ENCODE measurements at places on chromosomes 2 and 18.

DNA sequence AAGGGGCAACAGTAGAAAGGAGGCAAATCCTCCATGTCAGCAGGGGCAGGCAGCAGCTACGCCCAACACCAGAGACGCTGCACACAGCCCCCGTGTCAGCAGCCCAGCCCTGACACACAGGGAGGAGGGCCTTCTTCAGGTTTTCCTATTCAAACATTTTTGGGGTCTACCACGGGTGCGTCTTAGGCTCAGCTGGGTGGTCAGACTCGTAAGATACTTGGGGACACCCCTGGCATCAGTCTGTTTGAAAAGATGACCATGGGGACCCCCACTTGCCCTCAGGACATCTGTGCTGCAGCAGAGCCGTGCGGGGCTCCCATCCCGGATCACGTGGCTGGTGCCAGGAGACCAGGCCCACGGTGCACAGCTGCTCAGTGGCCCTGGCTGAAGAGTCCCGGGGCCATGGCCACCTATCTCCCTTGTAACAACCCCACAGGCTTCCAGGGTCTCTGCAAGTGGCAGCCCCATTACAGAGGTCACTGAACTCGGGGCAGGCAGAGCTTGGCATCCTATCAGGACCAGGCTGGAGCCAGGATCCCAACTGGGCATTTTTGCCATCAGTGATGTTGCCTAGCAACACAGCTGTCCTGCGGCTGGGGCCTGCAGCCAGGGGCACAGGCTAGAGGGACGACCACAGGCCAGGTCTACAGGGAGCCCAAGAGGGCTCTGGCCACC, 82.5 kb downstream of the EDAR start:
- DNase-seq, result no peak

DNA sequence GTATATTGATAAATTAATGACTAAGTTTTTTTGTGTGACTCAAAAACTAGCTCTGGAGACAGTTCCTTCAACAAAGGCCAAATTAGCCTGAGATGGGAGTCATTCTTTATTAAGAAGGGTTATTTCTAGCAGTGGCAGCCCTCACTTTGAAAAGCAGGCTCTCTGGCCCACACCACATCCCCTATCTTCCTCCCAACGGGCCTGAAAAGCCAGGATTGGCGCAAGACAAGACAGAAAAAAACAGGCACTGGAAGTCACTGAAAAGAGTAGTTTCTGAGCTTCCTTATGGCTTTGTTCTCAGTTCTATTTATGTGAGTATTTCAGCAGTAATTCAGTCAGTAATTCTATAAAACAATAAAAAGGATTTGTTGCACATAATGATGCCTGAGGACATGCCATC, 149.0 kb downstream of the LAMA3 start:
- DNase-seq, result no peak

- no peak for DNase-seq
Measured at GRCh38 chr2:17065536-17065935, 399.9 kb upstream of the CYRIA start.

GRCh38 chr2:132623096-132623839, 46.7 kb downstream of the LYPD1 start:
- no peak for DNase-seq

DNA sequence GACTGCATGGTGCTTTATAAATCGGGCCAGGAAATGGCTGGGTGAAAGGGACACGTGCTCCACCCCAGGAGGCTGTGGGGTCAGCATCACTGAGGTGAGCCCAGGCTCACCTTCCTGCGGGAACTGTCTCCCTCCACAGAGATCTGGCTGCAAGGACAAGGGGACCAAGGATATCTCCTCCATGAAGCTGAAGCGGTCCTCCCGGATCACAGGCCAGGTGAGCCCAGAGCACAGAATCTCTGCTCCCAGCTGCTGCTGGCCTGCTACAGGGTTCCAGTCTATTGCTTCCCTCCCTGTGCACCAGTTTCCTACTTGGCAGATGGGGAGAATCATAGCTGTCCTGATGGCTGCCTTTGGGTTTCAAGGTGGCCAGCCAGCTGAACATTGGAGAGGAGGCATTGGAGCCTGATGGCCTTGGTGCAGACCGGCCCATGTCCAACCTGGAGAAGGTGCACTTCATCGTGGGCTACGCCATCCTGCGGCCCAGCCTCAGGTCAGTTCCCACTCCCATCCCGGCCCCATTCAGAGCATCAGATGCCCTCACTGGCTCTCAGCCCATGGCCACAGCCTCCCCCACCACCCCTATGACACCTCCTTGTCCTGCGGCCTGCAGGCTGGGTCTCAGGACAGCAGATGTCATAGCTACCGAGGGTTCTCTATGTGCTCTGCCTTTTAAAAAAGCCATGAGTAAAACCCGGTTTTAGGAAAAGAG, 33.7 kb upstream of the GPR17 start:
- DNase-seq, result no peak

GRCh38 chr2:134039912-134040581, 213.8 kb upstream of the MGAT5 start:
- DNase-seq, result no peak

DNA sequence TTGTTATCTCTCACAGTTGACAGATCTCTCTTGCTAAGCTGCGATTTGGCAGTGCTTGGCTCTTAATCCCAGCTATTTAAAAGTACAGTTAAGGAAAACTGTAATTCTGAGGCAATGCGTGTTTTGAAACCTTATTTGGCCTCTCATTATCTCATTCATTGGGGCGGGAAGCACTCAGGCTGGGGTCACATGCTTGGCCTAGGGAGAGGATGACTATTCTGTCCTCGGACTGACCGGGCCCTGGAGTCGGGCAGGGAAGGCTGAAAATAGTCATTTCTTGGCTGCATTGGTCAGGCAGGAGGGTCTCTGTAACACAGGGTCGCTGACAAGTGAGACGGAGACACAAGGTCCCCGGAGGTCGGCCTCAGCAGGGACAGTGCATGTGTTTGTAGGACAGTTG, 20.2 kb upstream of the EMILIN2 start:
- DNase-seq, result no peak

- no peak for DNase-seq
Measured at GRCh38 chr2:194616334-194616733, 1040.7 kb upstream of the SLC39A10 start.

DNA sequence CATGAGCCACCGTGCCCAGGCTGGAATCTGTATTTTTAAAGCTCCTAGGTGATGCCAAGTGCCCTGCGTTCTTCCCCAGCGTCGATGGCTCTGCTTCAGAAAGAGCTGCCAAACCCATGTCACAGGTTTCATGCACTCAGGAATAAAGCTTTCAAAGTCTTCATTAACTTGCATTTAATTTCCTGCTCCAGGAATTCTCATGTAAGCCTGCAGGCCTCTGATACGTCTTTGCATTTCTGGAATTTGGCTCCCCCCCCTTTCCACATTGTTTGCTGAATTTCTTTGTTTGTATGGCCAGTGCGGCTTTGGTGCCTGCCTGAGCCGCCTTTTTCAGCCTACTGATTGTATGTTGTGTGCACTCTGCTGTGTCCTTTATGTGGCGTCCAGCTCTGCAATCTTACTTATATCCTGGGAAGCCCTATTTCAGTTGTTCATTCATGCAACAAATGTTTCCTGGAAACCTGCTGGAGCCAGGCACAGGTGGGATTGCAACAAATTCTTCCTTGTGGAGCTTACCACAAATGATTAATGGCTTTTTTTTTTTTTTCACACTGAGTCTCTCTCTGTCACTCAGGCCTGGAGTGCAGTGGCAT, 17.9 kb upstream of the OTOF start:
- no peak for DNase-seq

GRCh38 chr2:151178207-151178606, 83.5 kb downstream of the RBM43 start:
- DNase-seq, result no peak

GRCh38 chr2:157413326-157414035, 30.4 kb downstream of the CYTIP start:
- no peak for DNase-seq

GRCh38 chr2:154231021-154231420, 359.3 kb downstream of the GALNT13 start:
- no peak for DNase-seq

GRCh38 chr2:39266139-39266805, 22.5 kb upstream of the CDKL4 start:
- no peak for DNase-seq

DNA sequence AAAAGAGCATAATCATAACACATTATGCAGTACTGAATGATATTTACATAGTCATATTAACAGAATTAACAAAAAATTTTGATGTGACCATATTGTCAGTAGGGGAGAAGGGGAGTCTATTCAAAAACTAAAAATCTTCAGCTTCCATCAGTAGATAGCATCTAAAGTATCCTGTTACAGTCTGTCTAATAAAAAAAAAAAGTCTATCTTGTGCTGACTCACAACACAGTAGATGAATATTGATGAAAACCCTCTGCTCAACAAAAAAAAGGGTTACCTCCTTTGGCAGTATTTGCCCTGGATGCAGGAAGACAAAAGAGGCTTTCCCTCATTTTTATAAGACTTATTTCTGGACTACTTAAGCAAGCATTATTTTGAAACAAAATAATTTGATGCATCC, 27.3 kb downstream of the GRB14 start:
- no peak for DNase-seq

DNA sequence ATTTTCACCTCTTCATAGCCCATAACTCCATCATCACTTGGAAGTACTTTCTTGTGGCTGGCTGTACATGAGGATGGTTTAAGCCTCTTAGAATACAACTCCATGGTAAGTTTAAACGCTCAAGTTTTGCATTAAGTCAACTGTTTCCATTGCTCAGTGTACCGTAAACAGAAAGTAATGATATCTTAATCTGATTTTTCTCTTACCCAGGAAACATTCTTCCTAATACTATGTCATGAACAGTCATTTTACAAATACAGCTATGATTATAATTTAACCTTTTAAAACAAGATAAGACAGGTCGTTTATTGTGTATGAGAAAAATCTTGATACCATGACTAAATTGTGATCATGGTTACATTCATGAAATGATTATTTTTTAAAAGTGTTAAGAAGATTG, 11.6 kb upstream of the DYNC2LI1 start:
- DNase-seq, result no peak

GRCh38 chr2:96839293-96839874, 4.4 kb downstream of the ANKRD23 start:
- peak; percentile 87 for DNase-seq

GRCh38 chr18:8260827-8261226, 348.4 kb upstream of the RAB12 start:
- DNase-seq, result no peak

DNA sequence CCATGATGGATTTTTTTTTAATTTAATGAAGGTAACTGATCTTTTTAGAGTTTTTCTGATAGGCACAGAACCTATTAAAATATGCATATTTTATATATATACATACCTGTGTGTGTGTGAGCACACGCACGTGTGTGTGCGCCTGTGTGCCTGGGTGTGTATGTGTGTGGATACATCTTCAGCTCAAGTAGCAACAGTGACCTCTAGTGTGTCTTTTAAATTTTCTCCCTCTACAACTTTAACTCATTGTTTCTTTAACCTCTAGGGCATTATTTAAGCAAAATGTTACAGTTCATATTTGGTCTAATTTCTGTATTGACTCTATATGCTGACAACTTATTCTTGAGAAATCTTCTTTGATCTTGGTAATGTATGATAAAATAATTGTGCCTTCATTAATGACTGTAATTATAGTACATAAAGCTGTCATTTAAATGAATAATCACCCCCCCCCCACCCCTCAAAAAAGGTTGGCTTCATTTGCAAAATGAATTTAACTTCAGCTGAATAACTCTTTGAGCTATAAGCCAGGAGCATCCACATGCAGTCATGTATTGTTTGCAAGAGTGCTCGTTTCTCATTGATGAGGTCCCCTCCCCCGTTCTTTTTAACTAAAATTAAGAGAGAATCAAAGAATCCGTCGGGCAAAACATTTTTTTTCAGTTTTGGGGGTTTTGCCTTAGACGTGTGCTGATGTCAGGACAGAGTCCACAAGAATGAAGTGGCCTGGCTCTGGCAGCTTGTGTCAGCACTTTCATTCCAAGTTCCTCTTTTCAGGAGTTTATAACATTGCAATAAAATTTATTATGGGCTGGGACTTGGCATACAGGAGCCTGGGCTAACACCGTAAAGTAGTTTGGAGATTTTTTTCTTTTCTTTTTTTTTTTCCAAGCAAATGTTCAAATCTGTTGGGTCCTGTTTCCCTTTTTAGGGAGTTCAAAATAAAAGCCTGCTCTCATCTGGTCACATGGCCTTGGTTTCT, 80.0 kb downstream of the ETAA1 start:
- DNase-seq, result no peak

DNA sequence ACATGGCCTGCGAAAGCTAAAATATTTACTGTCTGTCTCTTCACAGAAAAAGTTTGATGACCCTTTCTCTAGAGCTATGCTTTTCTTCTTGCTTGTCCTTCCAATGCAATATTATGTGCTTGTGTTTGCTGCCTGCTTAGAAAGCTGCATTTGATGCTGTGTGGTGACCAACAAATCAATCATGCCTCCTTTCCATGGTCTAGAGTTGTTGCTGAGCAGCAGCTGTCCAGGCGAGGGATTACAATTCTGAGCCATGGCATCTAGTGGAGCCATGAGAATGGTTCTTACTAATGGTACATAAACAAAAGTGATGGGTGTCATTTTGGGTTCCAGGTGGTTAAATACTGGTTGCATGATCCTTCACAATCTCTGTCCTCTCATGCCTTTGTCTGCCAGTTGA, 1142.1 kb downstream of the DPP10 start:
- no peak for DNase-seq

DNA sequence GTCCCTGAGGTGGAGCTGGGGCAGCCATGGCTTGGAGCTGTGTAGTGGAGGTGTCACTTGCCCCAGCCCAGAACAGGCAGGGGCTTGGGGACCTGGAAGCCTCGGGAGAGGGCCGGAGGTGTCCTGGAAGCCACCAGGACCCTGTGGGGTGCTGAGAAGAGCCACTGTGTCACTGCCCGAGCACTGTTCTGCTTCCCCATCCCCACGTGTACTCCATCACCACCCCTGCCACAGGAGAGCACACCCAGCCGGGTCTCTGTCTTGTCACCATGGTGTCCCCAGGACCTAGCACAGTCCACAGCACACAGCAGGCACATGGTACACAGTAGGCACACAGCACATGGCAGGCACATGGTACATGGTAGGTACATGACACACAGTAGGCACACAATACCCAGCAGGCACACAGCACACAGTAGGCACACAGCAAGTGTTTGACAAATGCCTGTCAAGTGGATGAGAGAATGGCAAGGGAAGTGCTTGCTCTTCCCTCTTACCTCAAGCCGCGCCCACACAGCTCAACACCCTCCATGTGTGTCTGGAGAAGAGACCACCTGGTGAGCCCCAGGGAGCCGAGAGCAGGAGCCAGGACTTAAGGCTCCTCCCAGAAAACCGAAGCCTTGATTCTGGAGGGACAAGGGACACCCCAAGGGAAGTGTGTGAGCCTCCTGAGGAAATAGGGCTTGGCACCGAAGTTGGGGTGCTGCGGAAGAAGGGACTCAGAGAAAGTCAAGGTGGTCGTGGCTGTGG, 13.3 kb downstream of the MBP start:
- peak; percentile 23 for DNase-seq

DNA sequence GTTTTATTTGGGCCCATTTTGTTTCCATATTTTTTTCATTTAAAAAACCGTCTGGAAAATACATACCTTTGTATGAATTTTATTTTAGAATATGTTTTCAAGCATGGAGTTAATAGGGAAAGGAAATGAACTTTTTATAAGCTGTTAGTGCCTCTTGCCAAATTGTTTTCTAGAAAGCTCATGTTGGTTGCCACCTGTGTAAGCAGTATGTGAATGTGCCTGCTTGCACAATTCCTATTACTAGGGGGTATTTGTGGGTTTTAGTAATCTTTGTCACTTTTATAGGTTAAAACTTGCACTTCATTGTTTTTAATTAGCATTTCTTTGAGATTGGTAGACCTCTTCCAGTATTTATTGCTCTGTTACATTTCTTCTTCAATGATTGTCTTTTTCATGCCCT, 107.3 kb downstream of the TANC1 start:
- DNase-seq, result no peak

GRCh38 chr2:57217013-57217412, 829.6 kb upstream of the VRK2 start:
- no peak for DNase-seq
